Urinary bladder (tissue), 4 donors: ENCODE measurements at places on chromosomes 3 and 15. TPM values are rescaled to one million over a fixed set of nuclear protein-coding genes. Genes with fewer than 3 reads are reported as not detected.
A peak's percentile ranks its signal among the peaks of the same experiment; 100 is the strongest.

The GPR160 gene
- total RNA-seq = 25.9 TPM

The DPPA2 gene
- total RNA-seq = not detected

The AADACL2 gene
- total RNA-seq = 0.48 TPM

The HRG gene
- not detected for total RNA-seq

The ZNF660 gene
- 12.9 TPM for total RNA-seq

The CCDC39 gene
- total RNA-seq = not detected

DNA sequence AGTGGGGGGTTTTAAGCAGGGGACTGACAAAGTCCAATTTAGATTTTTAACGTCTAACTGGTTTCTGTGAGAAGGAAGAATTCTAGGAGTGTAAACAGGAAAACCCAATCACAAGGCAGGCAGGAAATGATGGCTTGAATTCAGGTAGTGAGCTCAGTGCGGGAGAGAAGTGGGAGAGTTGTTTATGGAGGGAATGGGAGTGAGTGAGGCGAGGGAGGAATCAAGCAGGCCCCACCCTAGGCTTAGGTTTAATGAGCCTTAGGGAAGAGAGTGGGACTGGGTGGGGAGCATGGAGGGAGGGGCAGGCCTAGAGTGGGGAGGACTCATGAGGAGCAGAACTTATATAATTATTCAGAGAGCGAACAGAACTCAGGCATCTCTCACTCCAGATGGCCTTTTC lies 17.9 kb downstream of the VIPR1 start:
- DNase-seq = no peak

DNA sequence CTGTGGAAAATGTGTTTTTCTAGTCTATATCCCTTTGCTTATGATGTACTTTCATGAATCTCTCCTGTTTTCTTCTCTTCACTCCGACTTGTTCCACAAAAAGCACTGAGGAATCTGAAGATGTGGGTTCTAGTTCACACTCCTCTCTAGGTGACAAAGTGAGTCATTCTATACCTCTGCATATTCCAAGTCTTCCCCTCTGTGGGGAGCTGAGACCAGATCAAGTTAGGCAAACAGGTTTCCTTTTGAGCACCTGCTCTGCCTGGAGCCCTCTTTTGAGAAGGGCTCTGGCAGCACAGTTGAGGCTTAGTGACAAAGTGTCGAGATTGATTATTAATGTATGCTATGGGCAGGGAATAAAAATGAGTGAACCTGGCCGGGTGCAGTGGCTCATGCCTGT lies 82.4 kb upstream of the VGLL4 start:
- no peak for DNase-seq

DNA sequence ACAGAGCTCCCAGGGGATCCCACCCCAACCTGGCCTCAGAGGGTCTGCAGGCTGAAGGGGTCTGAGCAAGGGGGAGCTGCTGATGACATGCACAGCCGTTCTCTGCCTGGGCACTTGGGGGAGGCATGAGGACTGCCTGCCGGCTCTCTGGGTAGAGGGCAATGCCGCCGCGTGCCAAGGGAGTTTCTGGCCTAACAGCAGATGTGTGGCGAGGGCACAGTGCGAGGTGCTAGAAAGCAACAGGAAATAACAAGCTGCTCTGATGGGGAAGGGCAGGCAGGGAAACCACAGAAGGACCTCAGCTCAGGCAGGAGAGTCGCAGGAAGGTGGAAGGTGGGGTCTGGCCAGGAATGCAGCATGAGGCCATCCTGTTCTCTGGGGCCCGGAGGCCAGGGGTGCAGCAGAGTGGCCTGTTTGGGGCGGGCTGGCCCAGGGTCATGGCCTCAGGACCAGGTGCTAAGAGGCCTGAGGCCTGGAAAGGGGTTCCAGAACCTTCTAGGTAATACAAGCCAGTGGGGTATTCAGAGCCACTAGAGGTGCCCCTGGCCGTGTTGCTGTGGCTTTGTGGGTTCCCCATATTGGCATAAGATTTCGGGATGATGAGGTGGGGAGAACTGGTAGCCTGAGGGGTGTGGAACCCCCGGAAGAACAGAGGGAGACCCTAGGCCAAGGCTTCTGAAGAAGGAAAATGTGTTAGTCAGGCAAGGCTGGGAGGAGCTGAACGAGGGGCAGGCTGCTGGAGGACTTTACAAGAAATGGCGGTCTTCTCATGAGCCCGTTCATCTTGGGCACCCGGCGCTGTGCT lies 41.2 kb downstream of the RGMA start:
- no peak for DNase-seq

DNA sequence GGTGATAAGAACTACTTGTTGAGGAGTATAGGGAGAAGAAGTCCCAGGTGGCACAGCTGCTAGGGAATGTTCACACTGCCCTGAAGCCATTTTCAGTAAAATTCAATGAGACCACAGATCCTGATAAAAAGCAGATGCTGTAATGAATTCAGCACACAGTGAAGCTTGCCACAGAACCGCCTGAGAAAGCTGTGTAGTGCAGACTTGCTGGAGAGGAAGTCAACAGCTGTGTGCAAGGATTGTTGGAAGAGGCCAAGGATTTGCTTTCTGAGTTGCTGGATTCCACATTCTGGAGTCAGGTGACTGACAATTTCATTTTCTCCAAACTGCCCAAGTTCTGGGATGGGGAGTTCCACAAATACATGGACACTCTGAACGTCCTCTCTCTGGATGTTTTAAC lies 70.9 kb downstream of the ANP32A start:
- DNase-seq = no peak

GRCh38 chr3:194397757-194398312 lies 1.2 kb downstream of the GP5 start:
- no peak for DNase-seq

- no peak for DNase-seq
These were observed 262.0 kb downstream of the SHOX2 start for GRCh38 chr3:157844216-157844615.

GRCh38 chr3:102530415-102531181 lies 95.8 kb downstream of the ZPLD1 start:
- no peak for DNase-seq

- DNase-seq = no peak
These were observed 777 bp downstream of the LOXL1 start for GRCh38 chr15:73927003-73927475.

- DNase-seq = no peak
These were observed 187.9 kb downstream of the NFKBIZ start for GRCh38 chr3:102037209-102037608.

DNA sequence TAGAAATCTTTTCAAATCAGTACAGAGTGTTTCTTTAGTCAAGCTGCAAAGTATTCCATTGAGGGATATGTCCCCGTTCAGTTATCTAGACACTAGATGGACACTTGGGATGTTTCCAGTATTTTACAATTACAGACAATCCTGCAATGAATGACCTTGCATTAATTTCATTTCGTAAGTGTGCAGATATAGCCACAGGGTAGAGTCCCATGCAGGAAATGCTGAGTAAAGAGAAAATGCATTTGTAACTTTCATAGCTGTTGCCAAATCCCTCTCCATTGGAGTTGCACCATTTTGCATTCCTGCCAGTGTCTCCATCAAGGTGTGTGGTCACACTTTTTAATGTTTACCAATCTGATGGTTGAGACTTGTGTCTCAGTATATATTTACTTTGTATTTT lies 92.5 kb downstream of the LIPC start:
- no peak for DNase-seq

- DNase-seq = no peak
These were observed 14.5 kb downstream of the EFCAB12 start for GRCh38 chr3:129413687-129414506.

GRCh38 chr3:97306226-97306625 lies 458.3 kb upstream of the ARL6 start:
- DNase-seq = no peak

DNA sequence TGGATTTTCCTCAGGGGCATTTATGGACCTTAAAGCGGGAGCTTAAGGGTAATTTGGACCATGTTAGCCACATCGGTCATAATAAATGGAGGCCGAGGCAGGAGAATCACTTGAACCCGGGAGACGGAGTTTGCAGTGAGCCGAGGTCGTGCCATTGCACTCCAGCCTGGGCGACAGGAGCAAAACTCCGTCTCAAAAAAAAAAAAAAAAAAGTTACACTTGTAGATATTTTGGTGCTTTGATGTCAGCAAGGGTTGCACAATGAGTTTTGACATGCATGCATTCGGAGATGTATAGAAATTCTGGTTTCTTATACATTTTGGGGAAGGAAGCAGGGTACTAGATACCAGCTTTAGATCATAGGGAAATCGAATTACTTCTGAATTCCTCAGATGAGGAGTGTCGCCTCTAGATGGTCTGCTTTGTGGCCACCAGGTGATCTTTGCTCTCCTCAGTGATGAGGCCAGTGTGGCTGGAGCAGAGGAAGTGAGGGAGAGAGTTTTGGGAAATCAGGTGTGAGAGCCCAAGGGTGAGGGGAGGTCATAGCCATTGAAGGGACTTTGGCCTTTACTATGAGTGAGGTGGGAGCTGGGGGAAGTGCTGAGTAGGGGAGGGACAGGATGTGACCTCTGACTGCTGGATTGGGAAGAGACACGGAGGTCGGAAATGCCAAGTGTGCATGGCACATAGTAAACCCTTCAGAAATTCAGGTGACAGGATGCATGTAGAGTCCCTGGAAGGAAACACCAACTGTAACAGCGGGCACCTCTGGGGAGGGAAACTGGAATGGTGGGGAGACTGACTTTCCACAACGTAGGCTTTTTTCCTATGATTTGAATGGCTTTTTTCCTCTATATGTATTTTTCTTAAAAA lies 8.4 kb upstream of the RBSN start:
- DNase-seq = no peak

DNA sequence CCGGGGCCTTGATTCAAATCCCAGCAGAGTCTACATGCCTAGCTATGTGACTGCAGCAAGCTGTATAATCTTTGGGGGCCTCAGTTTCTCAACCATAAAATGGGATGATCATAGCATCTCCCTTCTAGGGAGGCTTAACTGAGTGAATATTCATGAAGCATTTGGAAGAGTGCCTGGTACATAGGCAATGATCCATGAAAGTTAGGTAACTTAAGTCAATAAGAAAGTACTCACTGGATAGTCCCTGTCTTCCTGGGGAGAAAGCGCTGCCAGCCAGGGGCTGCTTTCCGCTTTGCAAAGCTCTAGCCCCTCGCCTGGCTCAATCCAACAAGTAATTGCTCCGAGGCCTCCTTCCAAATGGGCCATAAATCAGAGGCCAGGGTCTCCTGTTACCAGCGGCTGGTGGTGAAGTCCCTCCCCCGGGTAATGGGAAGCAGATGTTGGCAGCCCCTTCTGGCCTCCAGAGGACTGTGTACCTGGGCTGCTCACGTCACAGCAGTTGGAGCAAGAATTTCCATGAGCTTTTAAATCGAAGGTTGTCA lies 521.9 kb upstream of the PROK2 start:
- DNase-seq = peak; percentile 65
